Stimulated activated CD8-positive, alpha-beta memory T cell treated with anti-CD3 and anti-CD28 coated beads, Interleukin-15, amount 100 ng/mL, for 4 hours (primary cell): ENCODE measurements at places on chromosomes 2 and 18.

DNA sequence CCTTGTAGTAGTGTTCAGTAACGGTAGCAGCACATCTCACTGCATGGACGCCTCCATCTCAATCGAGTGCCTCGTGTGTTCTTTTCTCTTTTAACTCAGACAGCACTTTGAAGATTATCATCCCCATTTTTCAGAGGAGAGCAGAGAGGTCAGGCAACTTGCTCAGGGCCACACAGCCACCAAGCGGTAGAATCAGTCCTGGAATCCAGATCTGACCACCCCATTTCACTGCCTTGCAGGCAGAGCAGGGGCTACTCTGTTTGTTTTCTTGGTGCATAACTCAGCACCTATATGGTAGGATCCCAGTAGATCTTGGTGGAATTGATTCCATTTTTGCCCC is 129.5 kb downstream of the SMAD7 start:
- no peak for DNase-seq

DNA sequence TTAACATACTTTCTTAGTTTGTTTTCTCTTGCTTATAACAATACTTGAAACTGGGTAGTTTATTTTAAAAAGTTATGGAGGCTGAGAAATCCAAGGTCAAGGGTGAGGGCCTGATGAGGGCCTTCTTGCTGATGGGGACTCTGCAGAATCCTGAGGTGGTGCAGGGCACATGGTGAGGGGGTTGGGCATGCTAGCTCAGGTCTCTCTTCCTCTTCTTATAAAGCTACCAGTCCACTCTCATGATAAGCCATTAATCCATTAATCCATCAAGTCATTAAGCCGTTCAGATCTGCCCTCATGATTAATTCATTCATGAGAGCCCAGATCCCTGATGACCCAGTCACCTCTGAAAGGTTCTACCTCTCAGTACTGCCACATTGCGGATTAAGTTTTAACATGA is 21.4 kb downstream of the ALMS1 start:
- no peak for DNase-seq

GRCh38 chr2:68290901-68291300 is 28.8 kb downstream of the CNRIP1 start:
- no peak for DNase-seq

GRCh38 chr18:58842978-58843687 is 21.5 kb upstream of the ZNF532 start:
- DNase-seq = no peak

GRCh38 chr2:8568543-8569302 is 113.1 kb upstream of the ID2 start:
- no peak for DNase-seq

GRCh38 chr18:63980896-63981460 is 11.1 kb downstream of the SERPINB8 start:
- no peak for DNase-seq

DNA sequence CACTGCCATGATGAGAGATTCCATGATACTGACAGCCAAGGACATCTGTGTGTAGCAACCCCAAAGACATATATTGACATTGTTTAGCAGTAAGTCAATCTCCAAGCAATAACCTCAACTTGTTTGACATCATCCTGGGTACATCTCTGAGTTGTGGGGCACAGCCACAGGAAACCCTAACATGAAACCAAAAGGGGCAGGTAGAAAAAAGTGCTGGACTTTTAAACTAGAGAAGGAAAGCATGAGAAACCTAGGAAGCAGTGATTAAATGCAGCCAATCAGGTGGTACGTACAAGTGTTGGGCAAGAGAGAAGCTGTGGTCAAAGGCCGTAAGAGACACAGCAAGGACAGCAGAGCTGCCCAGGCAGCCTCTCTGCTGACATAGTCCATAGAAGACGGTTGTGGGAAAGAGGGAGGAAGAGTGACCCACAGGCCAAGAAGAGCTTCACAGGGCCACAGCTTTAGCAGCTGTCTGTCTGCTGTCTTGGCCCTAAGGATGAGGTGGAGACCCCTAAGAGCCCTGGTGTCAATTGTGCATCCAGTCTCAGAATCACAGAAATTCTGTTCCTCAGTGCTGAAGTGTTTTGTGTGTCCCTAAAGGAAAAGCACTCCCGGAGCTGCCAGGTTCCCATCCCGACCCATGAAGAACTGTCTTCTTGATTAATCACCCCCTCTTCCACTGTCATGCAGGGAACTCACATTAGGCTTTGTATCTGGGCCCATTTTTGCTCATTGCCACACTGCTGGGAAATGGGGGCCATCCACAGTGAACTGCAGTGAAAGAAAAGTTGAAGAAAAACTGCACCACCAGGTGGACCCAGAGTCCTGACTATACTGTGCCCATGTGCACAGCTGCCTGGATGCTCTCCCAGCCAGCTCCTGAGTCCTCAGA is 25.4 kb upstream of the CHN1 start:
- no peak for DNase-seq

- no peak for DNase-seq
Observed at GRCh38 chr2:152782171-152782570, 63.8 kb downstream of the ARL6IP6 start.

DNA sequence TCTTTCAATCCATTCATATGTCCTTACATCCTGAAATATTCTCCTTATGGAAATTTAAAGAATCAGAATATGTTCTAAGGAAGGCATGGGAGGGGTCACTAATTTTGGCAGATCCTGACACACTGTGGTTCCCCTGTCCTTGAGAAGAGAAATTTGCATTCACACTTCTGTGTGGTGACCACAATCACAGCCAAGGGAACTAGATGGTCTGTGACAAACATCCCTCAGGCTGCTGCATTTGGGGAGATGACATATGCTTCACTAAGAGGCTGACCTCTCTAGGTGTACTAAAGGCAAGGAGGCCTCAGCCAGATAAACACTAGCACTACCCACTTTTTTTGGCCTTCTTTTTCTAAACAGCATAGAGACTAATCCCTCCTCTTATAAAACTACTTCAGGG is 129.6 kb downstream of the MREG start:
- DNase-seq = no peak

GRCh38 chr2:33166287-33166881 is 219.6 kb downstream of the LTBP1 start:
- DNase-seq = no peak

DNA sequence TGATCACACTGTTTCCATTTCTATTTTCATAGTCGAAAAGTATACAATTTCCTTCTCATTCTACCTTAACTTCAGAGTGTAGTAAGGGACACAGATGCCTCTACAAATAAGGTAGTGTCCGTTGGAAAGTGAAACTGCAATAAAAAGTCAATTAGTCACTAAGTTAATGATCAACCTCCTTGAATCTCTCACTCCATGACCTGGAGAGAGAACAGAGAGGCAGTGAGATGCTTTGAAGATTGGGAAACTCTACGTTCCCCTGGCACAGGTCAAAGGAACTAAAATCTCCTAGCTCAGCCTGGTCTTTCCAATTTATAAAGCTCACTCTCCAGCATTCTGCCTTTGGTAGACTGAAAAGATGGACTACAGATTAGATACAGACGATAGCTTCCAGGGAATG is 153.8 kb upstream of the ACAA2 start:
- DNase-seq = no peak

DNA sequence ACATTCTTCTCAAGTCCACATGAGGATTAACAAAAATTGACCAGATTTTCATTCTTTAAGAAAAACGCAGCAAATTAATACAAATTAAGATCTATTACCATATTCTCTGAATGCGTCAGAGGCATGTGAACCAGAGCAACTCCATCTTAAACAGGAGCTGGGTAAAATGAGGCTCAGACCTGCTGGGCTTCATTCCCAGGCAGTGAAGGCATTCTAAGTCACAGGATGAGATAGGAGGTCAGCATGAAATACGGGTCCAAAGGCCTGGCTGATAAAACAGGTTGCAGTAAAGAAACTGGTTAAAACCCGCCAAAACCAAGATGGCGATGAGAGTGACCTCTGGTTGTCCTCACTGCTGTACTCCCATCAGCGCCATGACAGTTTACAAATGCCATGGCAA is 217.6 kb downstream of the RDH14 start:
- DNase-seq = no peak

DNA sequence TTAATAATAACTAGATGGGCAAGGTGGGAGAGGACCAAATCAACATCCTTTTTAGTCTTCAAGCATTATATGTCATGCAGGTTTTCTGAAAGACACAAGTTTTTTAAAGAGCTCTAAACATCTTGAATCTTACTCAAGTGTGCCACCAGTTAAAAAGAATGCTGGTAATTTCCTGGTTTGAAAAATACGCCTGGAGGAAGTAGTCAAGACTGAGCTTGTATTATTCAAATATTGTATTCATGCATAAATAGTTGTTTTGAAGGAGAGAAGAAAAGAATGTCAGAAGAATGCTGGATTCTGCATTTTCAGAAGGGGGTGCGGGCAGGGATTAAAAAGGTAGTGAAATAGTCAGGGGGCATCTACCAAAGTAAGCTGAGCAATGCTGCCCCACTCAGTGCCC is 90.7 kb downstream of the WDPCP start:
- DNase-seq = no peak

DNA sequence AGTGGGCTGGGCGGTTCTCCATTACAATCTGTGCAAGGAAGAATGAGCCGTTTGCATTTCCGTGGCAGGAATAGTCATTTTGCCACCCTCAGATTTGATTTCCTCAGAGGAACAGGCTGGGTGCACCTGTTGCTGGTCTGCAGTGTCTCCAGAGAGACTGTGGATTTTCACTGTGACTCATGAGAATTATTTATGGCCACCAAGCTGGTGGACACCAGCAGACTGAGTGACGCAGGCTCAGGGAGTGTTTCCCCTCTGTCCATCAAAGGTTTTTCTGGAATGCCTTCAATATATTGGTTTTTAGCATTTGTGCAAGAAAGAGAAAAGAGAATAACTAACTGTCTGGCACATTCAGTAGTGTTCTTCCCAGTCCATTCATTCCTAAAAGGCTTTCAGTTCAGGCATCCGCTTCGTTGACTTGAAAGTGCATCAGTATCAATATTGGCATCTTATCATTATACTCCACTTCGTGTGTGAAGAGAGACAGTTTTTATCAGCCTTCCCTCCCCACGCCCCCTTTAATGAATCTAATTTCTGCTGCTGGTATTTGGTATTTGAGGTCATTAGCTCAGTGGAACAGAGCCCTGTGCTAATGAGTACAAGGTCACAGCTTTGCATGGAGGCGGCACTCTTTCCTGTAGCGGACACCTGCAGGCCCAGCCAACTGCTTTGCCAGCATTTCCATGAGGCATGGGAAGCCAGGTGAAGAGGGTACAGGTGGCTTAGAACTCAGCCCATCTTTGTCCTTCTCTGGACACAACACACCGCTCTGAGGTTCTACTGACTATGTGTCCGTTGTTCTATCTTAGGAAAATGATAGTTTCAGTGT is 39.9 kb downstream of the PRKCE start:
- no peak for DNase-seq

- DNase-seq = no peak
Observed at GRCh38 chr18:35502052-35502451, 4.3 kb upstream of the INO80C start.

- DNase-seq = no peak
Observed at GRCh38 chr2:230998882-230999281, 3.0 kb downstream of the SPATA3 start.
